Aorta (tissue), 5 donors: ENCODE measurements at places on chromosomes 1 and 21. TPM values are rescaled to one million over a fixed set of nuclear protein-coding genes. Genes with fewer than 3 reads are reported as not detected.

DNA sequence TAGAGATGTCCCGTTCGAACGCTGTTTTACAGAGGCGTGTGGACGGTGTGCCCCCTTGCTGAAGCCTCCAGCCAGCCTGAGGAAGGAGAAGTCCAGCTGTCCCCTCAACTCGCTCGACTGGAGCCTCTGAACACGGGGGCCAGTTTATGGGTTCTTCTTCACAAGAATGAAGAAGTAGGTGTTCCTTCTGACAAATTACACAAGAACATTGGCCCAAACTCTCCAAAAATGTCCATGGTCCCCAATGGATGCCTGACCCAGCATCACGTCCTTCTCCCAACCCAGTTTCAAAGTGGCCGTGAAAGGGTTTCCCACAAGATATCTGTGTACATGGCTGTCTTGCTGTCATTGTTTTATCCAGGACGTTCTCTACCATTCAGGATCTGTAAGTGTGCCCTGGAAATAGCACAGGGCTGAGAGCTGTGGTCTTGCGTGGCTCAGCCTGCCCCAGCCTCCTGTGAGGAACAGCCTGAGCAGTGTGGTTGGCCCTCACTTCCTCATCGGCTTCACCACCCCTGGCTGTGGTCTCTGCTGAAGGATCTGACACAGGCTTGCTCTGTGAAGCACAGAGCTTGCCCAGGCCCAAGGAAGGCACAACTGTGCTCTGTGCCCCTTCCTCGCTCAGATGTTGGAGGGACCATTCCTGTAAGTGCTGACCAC is 1.0 kb upstream of the S100B start:
- peak; percentile 80 for DNase-seq

GRCh38 chr1:232378266-232379062 is 251.5 kb downstream of the SIPA1L2 start:
- no peak for DNase-seq

ADCY10 gene
- total RNA-seq: 0.16 TPM

GBP7 gene
- total RNA-seq: 0.21 TPM

ZBTB8OS gene
- 37.8 TPM for total RNA-seq
